Activated CD4-positive, alpha-beta T cell treated with anti-CD3 and anti-CD28 coated beads for 24 hours (primary cell): ENCODE measurements at places on chromosomes 11 and 22.

DNA sequence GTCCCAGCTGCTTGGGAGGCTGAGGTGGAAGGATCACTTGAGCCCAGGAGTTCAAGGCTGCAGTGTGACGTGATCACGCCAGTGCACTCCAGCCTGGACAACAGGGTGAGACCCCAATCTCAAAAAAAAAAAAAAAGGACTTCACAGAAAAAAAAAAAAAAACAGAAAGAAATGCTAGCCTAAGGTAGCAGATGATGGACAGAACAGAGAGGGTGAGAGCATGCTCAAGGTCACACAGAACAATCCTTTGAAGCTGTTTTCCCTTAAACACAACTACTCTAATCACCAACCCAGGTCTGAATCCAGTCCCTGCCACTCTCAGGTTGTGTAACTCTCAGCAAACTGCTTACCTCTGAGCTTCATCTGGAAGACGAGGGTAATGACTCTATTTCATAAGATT is 9.7 kb downstream of the ZMAT5 start:
- no peak for DNase-seq

GRCh38 chr11:46760429-46761128 is 41.6 kb downstream of the F2 start:
- DNase-seq = no peak

DNA sequence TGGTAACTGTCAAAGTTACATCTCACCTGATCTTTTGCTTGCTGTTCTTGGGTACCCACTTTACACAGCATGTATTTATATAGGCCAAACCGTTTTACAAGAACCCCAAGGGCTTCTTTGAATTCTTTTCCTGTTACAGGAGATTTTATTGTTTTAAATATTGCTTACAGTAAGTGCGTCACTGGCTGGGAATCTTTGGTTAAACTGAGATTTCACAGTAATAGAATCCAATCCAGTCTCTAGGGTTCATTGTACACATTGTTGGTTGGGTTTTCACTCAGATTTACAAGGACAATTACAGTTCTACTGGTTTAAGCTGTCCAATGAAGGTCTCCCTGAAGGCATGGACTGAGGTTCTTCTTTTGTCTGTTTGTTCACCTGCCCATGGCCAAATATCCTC is 171.7 kb downstream of the INSC start:
- DNase-seq = no peak

DNA sequence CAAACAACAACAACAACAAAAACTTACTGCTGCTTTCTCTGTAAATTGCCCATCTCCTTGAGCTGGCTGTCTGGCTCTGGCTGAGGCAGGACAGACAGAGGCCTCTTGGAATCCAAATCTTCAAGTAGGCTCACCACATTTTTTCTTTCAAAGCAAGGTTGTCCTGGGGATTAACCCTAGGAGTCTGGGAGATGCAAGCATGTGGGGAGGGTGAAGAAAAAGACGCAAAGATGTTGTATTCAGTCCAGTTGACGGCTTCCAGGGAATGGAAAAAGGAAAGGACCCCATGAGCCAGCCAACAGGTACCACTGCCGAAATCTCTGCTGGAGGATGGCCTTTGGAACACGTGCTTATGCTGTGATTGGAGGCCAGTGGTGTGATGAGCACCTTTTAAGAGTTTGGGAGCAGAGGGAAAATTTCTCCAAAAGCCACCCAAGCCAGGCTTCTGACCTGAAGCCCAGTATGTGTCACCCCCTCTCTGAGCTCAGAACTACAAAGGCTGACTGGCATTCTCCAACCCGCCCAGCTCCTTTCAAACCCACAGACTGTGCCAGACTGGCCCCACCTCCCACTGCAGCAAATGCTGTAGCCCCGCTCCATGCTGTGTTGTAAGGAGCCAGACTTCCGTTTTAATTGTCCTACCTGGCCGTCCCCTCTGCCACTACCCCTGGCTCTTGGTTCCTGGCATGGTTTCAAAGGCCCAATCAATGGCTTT is 10.8 kb downstream of the BLID start:
- no peak for DNase-seq

DNA sequence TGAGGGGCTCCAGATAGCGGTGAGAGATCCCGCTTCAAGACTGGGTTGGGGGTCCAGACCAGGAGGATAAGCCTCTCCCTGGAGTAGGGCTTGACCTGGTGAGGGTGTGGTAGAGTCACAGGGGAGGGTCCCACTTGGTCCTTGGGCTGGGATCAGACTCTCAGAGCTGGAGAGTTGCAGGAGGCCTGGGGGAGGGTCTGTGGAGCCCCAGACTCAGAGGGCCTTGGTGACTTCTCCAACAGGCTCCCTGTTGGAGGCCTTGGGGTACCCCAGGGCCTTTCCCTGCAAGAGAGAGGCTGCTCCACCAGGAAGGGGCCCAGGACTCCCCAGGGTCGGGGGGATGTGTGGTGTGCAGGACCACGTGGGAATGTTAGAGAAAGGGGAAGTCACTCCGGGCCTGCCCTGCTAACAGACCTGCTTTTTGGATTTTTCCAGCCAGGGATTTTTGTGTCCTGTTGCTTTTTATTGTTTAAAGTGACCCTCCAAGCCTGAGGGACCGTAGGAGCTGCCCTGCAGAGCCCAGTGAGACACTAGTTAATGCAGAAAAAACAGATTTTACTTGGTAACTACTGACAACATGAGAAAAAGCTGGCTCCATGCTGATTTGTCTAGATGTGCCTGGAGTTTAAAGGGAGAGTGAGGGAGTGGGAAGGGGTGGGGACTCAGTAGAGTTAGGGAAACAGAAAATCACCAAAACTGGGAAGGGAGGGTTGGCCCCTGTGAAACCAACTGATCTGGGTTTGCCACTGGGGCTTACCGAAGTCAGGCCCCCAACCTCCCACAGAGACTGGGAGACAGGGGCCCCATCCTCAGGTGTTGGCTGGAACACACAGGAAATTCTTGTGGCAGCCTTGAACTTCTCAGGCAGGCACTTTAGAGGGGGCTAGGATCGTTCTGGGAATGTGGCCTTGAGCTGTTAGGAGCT is 801 bp upstream of the TXNRD2 start:
- no peak for DNase-seq

GRCh38 chr22:43014316-43014868 is 557 bp downstream of the PACSIN2 start:
- peak; percentile 15 for DNase-seq
